Heart left ventricle (tissue), 16 donors: ENCODE measurements at places on chromosomes 7 and 10.

DNA sequence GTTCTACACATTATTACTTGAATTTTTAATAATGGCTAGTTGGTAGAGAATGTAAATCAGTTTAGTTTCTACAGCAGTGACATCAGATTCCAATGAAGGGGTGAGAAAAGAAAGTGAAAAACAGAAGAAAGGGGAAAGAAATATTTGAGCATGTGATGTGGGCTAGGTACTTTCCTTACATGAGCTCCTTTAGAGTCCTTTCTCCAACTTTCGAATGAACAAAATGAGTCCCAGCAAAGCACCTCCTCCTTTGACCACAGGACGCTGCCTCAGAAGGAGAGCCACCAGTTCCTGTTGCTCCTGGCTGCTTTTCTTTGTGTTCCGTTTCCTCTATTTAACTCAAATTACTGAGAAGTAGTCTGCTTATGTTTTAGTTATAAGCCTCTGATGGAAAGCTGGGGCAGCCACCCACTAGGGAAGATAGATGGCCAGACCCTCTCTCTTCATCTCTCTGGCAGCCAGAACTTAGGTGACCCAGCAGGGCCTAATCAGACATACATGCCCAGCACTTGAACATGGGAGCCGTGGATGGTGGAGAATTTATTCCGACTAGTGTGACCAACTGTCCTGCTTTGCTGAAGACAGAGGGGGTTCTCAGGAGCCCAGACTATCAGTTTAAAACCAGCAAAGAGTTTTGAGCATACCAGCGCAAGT, 82.4 kb upstream of the NME8 start:
- DNase-seq: no peak

- DNase-seq: no peak
Observed at GRCh38 chr10:90977855-90978486, 57.1 kb upstream of the ANKRD1 start.

GRCh38 chr7:285731-286130, 4.2 kb upstream of the FOXL3 start:
- no peak for DNase-seq

- DNase-seq: no peak
Observed at GRCh38 chr10:24858288-24859270, 93.8 kb downstream of the PRTFDC1 start.

GRCh38 chr10:89887830-89888229, 186.4 kb downstream of the KIF20B start:
- no peak for DNase-seq

DNA sequence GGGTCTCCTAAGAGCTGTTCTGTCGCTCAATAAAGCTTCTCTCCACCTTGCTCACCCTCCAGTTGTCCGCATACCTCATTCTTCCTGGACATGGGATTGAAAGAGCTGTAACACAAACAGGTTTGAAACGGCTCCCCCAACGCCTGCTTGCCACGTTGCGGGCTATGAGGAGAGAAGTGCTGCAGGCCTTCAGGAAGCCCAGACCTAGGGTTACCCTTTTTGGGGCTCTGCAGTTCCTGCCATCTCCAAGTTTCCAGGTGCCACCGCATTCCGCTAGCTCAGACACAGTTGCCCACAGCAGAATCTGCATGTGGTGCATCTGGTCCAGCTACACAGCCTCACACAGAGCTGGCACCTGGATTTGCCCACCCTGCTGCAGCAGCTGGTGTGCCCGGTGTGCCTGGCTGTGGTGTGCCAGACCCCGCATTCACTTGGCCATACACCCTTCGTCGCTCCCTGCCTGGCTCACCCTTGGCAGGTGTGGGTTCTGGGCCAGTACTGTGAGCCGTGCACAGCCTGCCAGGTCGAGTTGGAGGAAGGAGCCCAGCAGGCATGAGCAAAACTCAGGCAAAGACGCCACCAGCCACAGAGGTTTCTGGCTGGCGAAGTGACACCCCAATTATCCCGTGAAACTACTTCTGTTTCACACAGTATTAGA, 253.2 kb upstream of the SEMA3A start:
- DNase-seq: no peak

GRCh38 chr10:112497347-112497950, 50.4 kb downstream of the VTI1A start:
- no peak for DNase-seq

GRCh38 chr10:88196291-88196690, 332.9 kb downstream of the PTEN start:
- no peak for DNase-seq

- peak; percentile 72 for DNase-seq
Observed at GRCh38 chr7:102914585-102914984, 1.8 kb downstream of the LRRC17 start.

GRCh38 chr7:36071605-36072004, 81.4 kb upstream of the EEPD1 start:
- no peak for DNase-seq

DNA sequence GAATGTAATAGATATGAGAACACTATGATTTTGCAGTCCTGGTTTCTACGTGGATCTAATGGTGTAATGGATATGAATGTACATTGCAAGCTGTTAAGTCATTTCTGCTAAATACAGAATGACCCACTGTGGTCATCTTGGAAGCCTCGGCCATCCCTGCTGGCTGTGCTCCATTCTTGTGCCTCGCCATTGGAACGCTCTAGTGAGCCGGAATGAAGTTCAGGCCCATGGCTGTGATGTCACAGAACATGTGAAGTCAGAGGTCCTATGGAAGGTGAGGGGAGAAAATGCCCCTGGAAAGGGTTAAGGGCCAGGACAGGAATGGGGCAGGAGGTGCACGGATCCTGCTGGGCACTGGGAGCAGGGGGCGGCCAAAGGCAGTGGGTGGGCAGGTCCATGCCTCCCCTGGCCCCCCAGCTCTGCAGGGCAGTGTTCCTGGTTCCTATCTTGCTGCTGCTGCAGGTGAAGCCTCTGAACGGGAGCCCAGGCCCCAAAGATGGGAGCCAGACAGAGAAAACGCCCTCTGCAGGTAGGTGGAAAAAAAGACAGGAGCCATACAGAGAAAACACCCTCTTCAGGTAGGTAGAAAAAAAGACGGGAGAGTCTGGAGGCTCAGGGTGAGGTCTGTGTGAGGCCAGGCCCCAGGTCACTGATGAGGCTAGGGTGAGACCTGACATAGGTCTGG, at the start of gene LLCFC1:
LLCFC1 (plus strand) TSS at position 259 of the 685 bp plus-strand sequence; CDS start at position 397, 138 bp downstream.
- DNase-seq: no peak

DNA sequence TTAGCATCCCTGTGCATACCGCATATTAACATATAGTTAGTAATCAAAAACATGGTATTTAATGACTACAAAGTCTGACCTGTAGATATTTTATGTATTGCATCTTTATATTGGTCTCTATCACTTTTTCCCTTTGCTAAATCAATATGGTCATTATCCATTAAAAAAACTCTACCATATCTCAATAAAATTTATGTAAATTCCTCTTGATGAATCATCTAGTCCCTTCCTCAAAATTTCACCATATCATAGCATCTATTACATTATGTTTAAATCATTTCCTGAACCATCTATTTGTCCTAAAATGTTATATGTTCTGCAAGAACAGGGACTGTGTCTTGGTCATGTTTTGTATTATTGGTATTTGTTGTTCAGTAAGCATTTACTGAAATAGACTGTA, 7.7 kb upstream of the ING3 start:
- DNase-seq: no peak

- DNase-seq: no peak
Observed at GRCh38 chr10:121521794-121522556, 76.3 kb downstream of the FGFR2 start.

GRCh38 chr7:14697684-14698083, 204.9 kb downstream of the DGKB start:
- DNase-seq: no peak

GRCh38 chr10:126491476-126491875, 103.2 kb upstream of the ADAM12 start:
- no peak for DNase-seq

- DNase-seq: no peak
Observed at GRCh38 chr7:23524473-23524872, 7.3 kb downstream of the TRA2A start.
